ENCODE measurements at places on chromosomes 6 and 20. TPM values are rescaled to one million over a fixed set of nuclear protein-coding genes. Genes with fewer than 3 reads are reported as not detected.

DNA sequence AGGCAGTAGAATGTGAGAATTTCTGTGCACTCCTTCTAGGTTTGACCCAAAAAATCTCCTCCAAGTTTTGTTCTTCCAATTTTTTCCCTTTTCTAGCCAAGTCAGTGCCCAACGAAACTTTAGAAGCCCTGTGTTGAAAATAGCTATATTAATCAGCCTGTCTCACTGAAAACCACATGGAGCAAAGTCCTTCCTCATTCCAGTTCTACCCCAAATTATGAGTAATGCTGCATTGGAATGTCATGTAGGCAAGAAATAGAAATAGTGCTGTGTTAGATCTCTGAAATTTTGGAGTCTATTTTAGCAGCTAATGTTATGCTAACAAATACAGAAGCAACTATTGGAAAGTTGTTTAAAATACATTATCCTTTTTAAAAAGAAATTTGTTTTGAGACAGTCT, 725.5 kb downstream of the TBC1D32 start:
- no peak for DNase-seq

- DNase-seq = peak; percentile 74
These were observed 32.2 kb upstream of the ERVFRD-1 start for GRCh38 chr6:11143394-11144371.

DNA sequence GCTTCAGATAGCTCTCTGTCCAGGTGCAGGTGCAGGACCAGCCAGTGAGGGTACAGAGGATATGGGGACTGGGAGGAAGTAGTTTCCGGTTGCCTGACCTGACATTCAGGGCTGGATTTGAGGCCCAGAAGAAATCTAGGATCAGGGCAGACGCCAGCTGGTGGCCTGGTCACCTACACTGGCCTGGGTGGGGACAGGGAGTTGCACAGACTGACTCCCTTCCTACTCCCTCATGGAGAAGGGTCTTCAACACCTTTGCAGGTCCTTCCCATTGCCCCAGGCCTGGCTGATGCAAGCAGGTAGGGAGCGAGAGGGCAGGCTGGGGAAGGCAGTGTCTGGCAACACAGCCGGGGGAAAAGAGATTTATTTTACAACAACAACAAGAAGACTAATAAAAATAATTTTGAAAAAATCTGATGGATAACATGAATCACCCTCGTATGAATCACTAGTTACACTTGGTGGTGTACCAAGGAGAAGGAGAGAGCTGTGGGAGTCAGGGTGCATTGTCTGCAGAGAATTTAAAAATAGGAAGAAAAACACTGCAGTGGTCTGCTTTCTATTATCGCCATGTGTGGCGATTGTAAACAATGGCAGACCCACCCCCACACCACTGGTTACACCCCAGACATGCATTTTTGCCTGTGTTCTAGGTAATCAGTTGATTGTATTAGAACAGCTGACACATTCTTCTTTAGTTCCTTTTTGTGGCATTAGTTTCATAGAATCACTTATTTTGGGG, 62.3 kb upstream of the SNX9 start:
- peak; percentile 96 for DNase-seq

DNA sequence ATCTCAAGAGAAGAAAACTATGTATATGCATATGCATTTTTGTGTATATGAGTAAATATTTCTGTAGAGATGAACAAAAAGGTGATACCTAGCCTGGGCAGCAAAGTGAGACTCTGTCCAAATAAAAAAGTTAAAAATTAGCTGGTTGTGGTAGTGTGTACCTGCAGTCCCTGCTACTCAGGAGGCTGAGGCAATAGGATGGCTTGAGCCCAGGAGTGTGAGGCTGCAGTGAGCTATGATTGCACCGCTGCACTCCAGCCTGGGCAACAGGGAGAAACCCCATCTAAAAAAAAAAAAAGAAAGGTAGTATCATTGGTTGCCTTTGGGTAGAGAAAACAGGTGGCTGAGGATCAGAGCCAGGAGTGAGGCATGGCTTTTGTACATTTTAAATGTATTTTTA, 50.9 kb downstream of the KLHL31 start:
- no peak for DNase-seq

- no peak for DNase-seq
These were observed 16.8 kb upstream of the SIRPG start for GRCh38 chr20:1674361-1674760.

DNA sequence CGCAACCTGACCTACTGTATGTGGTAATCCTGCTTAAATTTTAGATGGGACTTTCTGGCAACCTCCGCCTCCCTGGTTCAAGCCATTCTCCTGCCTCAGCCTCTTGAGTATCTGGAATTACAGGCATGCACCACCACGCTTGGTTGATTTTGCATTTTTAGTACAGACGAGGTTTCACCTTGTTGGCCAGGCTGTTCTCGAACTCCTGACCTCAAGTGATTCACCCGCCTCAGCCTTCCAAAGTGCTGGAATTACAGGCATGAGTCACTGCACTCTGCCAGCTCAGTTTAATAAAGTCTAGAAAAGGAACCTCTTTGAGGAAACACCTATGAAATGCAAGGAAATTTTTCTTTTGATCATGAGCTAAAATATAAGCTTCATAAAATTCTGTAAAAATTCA, 9.0 kb upstream of the PLCB4 start:
- DNase-seq = peak; percentile 46

DNA sequence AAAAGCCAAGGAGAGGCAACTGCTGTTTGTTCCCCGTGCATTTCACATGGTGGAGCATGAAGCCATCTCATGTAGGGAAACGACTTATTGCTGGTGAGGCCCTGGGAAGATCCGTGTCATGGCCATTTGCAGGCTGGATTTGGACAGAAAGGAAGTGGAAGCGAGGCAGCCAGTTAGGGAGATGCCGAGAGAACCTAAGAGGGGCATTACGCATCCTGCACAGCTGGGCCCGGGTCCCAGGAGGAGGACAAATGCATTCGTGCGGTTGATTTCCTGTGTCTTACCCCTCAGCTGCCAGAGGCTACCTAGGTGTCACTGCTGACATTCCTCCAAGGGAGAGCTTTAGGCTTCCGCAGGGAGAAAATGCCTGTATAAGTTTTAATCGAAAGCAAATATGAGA, 316.2 kb upstream of the CDYL start:
- DNase-seq = no peak

GRCh38 chr6:134123666-134124208, 71.3 kb upstream of the SLC2A12 start:
- peak; percentile 90 for DNase-seq

Gene PTCHD4
- total RNA-seq = 9.8 TPM

- DNase-seq = no peak
These were observed 235.3 kb downstream of the TAF4 start for GRCh38 chr20:61830241-61830930.

DNA sequence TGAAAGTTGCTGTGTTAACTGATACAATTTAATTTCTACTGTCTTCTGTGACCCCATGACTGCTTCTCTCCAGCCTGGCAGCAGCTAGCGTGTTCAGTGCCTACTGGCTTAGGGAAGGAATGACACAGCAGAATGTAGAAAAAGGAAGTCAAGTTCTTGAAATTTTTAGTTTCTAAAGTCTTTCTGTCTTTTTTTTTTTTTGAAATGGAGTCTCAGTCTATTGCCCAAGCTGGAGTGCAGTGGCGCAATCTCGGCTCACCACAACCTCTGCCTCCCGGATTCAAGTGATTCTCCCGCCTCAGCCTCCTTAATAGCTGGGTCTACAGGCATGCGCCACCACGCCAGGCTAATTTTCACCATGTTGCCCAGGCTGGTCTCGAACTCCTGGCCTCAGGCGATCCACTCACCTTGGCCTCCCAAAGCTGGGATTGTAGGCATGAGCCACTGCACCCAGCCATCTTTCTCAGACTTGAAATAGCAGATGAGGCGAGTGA, 39.3 kb downstream of the PCNA start:
- peak; percentile 87 for DNase-seq

DNA sequence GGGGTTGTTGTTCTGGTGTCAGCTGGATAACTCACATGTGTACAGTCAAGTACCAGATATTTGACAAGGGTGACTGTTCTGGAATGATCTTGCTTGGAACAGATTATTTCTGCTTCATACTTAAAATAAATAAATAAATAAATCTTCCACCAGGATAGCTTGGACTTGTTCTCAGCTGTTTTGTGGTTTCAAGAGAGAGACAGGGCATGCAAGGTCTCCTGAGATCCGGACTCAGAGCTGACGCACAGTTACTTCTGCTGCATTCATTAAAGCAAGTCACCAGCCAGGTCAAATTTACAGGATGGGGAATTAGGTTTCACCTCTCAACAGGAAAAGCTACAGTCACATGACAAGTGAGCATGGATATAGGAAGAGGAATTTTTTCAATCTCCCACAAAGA, 285.0 kb upstream of the SPTLC3 start:
- DNase-seq = no peak

All from fibroblast of the aortic adventitia (primary cell).